ENCODE measurements at places on chromosomes 7 and 10.

GRCh38 chr10:20132816-20133215 is 316.6 kb downstream of the PLXDC2 start:
- no peak for DNase-seq
- H3K4me1 ChIP-seq: no peaks in the 10 kb centered on the region
- no peaks in the 10 kb centered on the region for H3K27me3 ChIP-seq
- H3K4me3 ChIP-seq: no peak overlapping the region
- H3K36me3 ChIP-seq: no peaks in the 10 kb centered on the region
- H3K27ac ChIP-seq: no peak overlapping the region

DNA sequence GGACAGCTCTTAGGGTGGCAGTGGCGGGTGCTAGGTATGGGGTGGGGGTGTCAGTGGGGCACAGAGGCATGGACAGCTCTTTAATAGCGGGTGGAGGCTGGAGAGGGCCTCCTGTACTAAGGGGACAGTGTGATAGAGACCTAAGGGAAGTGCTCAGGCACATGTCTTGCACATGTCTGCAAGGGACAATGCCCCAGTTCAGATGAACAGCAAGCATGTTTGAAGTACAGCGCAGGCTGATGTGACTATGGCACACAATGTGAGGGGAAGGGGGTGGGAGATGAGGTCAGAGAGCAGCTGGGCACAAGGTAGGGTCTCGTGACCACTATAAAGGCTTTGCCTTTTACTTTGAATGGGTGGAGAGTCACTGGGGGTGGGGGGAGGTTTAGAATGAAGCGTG is 3.5 kb downstream of the GIMAP8 start:
- H3K4me3 ChIP-seq: peak overlapping the region; percentile 86
- peaks cover 68% of the 10 kb centered on the region for H3K4me1 ChIP-seq
- H3K27ac ChIP-seq: peak overlapping the region; percentile 91
- H3K36me3 ChIP-seq: peaks cover 75% of the 10 kb centered on the region

- DNase-seq: no peak
- H3K27me3 ChIP-seq: peaks cover 4% of the 10 kb centered on the region
- no peaks in the 10 kb centered on the region for H3K4me1 ChIP-seq
- no peak overlapping the region for H3K4me3 ChIP-seq
Measured at GRCh38 chr10:86149257-86149656, 217.3 kb downstream of the GRID1 start.

GRCh38 chr10:128867210-128867609 is 599.8 kb upstream of the MGMT start:
- H3K27ac ChIP-seq: no peak overlapping the region
- no peaks in the 10 kb centered on the region for H3K36me3 ChIP-seq
- DNase-seq: no peak
- no peaks in the 10 kb centered on the region for H3K27me3 ChIP-seq
- no peaks in the 10 kb centered on the region for H3K4me1 ChIP-seq
- no peak overlapping the region for H3K4me3 ChIP-seq

DNA sequence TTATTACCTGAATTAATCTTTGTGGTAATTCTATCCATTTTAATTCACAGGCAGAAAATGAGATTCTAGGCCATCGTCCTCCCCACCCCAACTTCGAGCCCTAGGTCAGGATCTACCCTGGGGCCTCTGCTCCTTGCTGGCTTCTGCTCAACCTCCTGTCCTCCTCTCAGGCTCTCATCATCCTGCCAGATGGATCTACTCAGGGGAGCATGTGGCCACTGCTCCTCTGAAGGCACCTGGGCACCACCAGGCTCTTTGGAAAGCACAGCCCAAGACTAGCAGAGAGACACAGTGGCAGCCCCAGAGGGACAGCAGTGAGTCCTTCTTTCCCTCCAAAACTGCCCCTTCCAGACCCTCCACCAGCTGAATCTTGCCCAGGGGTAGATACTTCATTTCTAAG is 248.2 kb downstream of the TCERG1L start:
- H3K4me3 ChIP-seq: no peak overlapping the region
- no peaks in the 10 kb centered on the region for H3K4me1 ChIP-seq
- H3K27me3 ChIP-seq: peaks cover 3% of the 10 kb centered on the region
- DNase-seq: no peak
- H3K27ac ChIP-seq: no peak overlapping the region

DNA sequence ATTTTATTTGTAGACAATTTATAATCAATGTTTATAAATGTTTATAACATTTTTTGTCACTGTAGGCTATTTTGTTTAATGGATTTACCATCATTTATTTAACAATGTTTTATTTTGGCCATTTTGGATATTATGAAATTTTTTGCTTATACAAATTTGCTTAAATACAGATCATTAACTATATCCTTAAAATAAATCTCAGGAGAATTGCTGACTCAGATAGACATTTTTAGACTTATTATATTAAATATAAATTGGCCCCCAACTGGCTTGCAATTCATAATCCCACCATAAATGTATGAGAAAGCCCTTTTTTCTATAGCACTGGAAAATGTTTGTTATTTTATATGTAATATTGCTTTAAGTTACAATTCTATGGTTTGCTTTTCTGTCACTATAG is 3.8 kb upstream of the CLRN3 start:
- peaks cover 19% of the 10 kb centered on the region for H3K27me3 ChIP-seq
- no peak overlapping the region for H3K27ac ChIP-seq
- H3K36me3 ChIP-seq: no peaks in the 10 kb centered on the region
- H3K4me1 ChIP-seq: peaks cover 5% of the 10 kb centered on the region
- DNase-seq: no peak

DNA sequence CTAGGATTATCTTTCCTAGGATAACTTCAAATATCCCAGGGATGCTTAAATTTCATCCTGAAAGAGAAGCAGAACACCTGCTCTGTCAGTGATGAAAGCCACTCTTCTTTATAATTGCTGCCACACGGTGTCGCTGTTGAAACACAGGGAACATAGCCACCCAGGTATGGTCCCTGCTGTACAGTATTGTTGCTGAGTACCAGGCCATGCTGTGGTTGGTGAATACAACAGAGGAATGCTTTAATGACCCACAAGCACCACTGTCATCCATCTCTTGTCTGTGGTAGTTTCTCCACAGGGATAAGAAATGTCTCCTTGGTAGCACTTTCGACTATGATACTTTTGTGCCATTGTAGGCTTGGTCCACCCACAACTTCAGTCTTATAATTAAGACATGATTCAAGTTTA is 70.6 kb upstream of the STARD3NL start:
- H3K4me1 ChIP-seq: no peaks in the 10 kb centered on the region
- no peak overlapping the region for H3K4me3 ChIP-seq
- no peaks in the 10 kb centered on the region for H3K36me3 ChIP-seq
- H3K27me3 ChIP-seq: peaks cover 12% of the 10 kb centered on the region

DNA sequence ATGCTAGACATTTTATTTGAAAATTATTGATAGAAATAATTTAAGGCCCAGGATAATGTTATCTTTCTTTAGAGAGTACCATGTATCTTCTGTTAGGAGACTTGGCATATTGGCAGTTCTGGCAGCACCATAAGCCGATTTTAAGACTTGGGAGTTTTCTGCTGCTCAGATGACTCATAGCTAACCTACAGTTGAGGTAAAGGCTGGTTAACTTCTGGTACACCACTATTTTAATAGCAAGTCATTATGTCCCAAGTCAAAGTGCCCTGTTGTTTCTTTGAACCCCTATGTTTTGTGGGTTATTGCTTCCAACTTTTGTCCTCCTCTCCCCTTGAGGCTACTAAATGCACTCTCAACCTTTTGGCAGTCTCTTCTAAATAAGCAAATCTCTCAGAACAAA is 25.2 kb downstream of the ATRNL1 start:
- no peaks in the 10 kb centered on the region for H3K4me1 ChIP-seq
- H3K36me3 ChIP-seq: no peaks in the 10 kb centered on the region
- DNase-seq: no peak
- H3K27ac ChIP-seq: no peak overlapping the region
- H3K27me3 ChIP-seq: no peaks in the 10 kb centered on the region
- no peak overlapping the region for H3K4me3 ChIP-seq

DNA sequence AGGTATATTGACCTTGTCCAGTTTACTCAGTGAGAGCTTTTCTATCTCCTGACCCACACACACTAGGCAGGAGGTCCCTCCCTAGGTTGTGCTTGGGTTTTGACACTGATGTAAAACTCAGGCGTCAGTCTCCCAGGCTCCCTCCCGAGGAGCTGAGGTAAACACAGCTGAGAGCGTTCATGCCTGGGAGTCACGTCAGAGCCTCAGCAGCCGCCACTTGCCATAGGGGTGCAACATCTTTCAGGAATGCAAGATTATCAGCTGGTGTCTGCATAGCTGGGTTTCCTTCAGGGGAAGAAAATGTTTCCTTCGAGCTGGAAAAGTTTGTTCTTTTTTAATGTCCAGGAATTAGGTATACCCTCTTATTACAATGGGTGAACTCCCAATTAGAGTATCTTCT is 70.6 kb downstream of the FGFR2 start:
- H3K4me1 ChIP-seq: no peaks in the 10 kb centered on the region
- no peak overlapping the region for H3K27ac ChIP-seq

DNA sequence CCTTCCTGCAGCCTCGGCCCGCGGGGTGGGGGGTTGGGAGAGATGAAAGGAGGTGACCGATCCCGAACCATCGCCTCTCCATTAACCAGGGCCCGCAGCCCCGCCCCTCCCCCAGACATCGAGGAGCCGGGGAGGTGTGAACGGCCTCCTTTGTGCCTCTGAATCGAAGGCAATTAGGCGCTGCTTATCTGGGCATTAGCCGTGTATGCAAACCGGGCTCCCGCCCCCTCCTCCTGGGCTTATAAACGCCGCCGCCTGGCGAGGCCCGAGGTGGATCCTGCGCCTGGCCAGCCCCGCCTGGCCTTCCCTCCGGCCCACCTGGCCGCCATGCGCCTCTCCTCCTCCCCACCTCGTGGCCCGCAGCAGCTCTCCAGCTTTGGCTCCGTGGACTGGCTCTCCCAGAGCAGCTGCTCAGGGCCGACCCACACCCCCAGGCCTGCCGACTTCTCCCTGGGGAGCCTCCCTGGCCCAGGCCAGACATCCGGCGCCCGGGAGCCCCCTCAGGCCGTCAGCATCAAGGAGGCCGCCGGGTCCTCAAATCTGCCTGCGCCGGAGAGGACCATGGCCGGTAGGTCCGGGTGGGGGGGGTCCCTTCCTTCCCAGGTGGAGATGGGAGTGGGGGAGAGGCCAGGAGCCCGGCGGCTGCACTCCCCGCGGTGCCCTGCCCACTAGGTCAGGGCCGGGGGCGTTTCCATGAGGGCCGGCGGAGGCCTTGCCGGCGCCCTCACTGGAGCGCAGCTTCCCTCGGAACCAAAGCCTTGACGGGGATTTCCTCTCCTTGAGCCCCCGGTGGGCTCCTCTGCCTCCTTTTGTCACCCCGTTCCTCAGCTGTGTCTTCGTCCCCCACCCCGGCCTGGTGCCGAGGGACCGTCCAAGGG is at the start of gene VENTX:
Gene VENTX, plus strand, starts transcription at position 268 of the 878 bp plus-strand sequence. Its CDS starts 60 bp downstream, at position 328.
- peaks cover 24% of the 10 kb centered on the region for H3K4me1 ChIP-seq
- H3K36me3 ChIP-seq: no peaks in the 10 kb centered on the region
- no peak within 1 kb of the TSS for H3K27ac ChIP-seq
- no peak within 1 kb of the TSS for H3K4me3 ChIP-seq
- no peak for DNase-seq
- peaks cover 100% of the 10 kb centered on the region for H3K27me3 ChIP-seq

- H3K4me3 ChIP-seq: peak overlapping the region; percentile 23
- no peaks in the 10 kb centered on the region for H3K27me3 ChIP-seq
- peak overlapping the region; percentile 95 for H3K27ac ChIP-seq
Measured at GRCh38 chr7:111010798-111011197, 80.1 kb upstream of the LRRN3 start.

GRCh38 chr7:25944777-25945515 is 207.1 kb upstream of the NFE2L3 start:
- DNase-seq: no peak
- H3K4me3 ChIP-seq: no peak overlapping the region
- peaks cover 8% of the 10 kb centered on the region for H3K27me3 ChIP-seq
- H3K4me1 ChIP-seq: peaks cover 29% of the 10 kb centered on the region
- no peak overlapping the region for H3K27ac ChIP-seq

DNA sequence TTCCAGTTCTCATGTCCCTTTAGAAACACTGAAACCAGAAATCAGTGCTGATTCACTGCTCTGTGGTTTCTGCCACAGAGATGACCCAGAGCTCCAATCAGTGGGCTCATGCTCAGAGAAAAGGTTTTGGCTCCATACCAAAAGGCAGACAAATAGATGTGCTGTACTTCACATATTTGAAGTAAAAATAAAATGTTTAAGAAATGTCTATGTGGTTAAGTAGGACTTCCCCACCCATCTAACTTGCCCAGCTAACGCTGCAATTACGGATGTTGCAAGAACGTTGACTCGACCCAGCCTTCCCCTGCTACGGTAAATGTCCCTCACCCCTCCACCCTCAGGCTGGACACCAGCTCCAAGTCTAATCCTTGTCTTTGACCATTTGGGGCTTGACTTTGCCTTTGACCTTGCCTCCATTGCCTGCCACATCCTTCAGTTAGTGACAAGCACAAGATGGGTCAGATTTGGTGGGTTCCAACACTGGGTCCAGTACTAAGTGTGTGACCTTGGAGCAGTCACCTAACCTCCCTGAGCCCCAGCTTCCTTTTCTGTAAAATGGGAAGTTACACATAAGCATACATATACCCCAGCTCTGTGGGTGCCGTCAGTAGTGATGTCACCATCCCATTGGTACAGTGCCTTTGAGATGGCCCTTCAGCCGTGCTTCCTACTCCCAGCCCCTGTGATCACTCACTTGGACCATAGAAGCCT is 95.8 kb downstream of the CHST15 start:
- H3K27me3 ChIP-seq: peaks cover 60% of the 10 kb centered on the region
- DNase-seq: no peak
- H3K4me3 ChIP-seq: no peak overlapping the region
- peaks cover 4% of the 10 kb centered on the region for H3K4me1 ChIP-seq
- H3K27ac ChIP-seq: no peak overlapping the region
- no peaks in the 10 kb centered on the region for H3K36me3 ChIP-seq

- DNase-seq: no peak
- H3K36me3 ChIP-seq: peaks cover 1% of the 10 kb centered on the region
- peaks cover 98% of the 10 kb centered on the region for H3K27me3 ChIP-seq
- H3K27ac ChIP-seq: no peak overlapping the region
- H3K4me3 ChIP-seq: no peak overlapping the region
- H3K4me1 ChIP-seq: peaks cover 4% of the 10 kb centered on the region
Measured at GRCh38 chr10:117537436-117537903, 5.1 kb upstream of the EMX2 start.

DNA sequence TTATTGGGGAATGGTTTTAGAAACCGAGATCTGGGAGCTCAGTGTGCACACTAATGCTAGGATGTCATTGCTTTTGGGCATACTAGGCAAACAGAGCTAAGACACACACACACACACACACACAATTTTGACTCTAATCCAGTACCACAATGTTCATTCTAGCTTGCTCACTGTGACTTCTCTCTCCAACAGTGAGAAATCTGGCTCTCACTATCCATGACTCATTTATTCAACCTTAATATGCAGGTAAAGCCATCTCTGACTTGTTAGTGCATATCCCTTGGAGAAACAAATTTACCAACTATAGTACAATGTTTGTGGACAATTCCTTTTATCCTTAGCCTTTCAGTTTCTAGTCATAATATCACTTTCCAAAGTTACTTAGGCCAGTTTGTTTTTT is 5.9 kb upstream of the BMS1 start:
- no peak overlapping the region for H3K27ac ChIP-seq
- no peak overlapping the region for H3K4me3 ChIP-seq
- H3K27me3 ChIP-seq: peaks cover 12% of the 10 kb centered on the region
